ENCODE measurements at places on chromosomes 13 and 19.

DNA sequence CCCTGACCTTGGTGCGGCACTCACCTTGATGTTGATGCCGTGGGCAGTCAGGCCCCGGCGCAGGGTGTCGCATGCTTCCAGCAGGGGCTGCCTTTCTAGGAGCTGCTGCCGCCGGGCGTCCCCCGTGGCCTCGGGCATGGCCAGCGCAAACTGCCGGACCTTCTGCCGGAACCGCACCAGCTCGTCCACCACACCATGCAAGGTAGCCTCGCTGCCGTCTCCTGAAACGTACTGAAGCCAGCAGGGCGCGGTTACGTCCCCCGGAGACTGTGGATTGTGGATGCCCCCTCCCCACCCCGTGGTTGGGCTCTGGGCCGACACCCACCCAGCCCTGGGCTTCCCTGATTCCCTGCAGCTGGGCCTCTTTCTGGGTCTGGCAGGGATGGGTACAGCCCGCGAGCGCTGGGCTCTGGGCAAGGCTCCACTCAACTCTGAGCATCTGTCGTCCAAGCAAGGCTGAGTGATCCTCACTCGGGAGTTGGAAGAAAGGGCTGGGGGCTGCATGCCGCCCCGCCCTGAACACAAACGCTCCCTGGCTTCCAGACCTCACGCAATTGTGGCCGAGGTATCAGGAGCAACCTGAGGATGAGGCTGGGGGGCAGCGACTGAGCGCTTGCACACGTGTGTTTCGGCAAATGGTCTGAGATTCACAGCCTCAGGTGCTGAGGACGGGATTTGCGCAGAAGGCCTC lies 27.1 kb downstream of the NAXD start:
- no peak for DNase-seq

DNA sequence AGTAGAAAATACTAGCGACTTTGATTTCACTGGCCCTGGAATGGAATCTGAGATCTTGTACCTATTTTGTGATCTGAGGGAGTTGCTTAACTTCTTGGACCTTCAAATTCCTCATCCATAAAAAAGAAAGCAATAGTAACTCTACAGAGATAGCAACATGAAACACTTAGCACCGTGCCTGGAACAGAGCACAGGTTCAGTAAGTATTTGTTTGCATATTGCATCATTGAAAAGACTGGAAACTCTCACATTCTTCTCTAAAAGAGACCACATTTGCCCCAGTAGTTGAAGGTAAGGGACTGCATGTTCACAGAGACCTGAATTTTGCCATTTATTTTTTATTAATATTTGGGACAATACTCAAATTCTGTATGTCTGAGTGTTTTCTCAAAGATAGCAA lies 358.1 kb downstream of the COG6 start:
- DNase-seq, result no peak

DNA sequence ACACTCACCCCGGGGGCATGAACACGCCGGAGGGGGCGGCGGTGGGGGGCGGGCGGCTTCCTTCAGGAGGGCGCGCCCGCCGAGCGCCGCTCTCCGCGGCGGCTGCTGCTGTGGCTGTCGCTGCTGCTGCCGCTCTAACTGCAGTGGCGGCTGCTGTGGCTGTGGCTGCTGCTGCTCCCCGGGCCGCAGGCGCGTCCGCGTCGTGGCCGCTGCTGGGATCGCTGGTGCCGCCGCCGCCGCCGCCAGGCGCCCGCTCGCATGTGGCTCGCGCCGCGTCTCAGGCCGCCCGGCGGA lies at the start of gene BBC3:
BBC3 (minus strand) TSS at position 279 of the 294 bp plus-strand sequence. CDS start 2,768 bp downstream, outside the sequence.
- DNase-seq, result no peak

- DNase-seq, result no peak
Observed at GRCh38 chr13:108408672-108409071, 139.2 kb downstream of the TNFSF13B start.

GRCh38 chr13:113763961-113764792 lies 5.2 kb downstream of the TMEM255B start:
- no peak for DNase-seq

- DNase-seq, result no peak
Observed at GRCh38 chr19:21839976-21840375, 4.0 kb upstream of the ZNF43 start.

DNA sequence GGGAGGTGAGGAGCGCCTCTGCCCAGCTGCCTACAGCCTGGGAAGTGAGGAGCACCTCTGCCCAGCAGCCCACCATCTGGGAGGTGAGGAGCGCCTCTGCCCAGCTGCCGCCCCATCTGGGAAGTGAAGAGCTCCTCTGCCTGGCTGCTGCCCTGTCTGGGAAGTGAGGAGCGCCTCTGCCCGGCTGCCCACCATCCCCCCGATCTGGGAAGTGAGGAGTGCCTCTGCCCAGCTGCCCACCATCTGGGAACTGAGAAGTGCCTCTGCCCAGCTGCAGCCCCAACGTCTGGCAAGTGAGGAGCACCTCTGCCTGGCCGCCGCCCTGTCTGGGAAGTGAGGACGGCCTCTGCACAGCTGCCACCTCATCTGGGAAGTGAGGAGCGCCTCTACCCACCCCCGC lies 64.3 kb downstream of the ZNF708 start:
- no peak for DNase-seq

- no peak for DNase-seq
Observed at GRCh38 chr19:6524311-6524710, 6.5 kb upstream of the TNFSF9 start.

DNA sequence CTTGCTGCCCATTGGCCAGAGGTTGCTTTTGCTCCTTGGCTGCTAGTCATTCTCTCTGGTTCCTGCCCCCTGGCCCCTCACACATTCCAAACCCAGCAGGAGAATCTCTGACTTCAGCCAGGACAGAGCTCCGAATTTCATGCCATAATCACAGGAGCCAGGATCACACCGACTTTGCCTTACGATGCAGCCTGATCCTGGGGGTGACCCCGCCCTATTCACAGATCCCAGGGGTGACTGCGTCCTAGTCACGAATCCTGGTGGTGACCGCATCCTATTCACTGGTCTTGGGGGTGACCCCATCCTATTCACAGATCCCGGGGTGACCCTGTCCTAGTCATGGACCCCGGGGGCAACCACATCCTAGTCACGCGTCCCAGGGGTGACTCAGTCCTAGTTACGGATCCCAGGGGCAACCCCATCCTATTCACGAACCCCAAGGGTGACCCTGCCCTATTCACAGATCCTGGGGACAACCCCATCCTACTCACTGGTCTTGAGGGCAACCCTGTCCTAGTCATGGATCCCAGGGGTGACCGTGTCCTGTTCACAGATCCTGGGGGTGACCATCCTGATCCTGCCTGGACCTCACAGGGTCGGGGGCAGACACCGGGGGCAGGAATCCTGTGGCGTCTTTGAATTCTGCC lies 7.4 kb upstream of the TEX29 start:
- DNase-seq, result no peak

GRCh38 chr19:35717665-35718344 lies at the start of gene KMT2B:
Gene KMT2B, plus strand, starts transcription at chr19:35718003. Its CDS starts 16 bp downstream, at chr19:35718019.
- DNase-seq, result no peak

DNA sequence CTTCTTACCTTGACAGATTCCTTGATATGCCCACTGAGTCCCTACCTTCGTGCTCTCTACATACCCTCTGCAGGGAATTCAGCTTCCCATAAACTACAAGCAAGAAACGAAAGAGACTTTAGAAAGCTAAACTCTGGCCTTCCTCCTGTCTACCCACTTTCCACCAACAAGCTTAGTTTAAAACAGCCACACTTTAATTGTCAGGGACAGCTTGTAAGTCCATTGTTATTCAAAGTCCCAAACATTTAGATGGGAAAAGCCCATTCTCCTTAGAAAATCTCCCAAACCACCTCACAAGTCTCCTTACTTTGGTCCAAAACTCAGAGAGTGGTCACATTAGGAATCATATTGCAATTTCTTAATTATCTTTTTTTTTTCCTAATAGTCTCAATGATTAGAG lies 2695.8 kb downstream of the PCDH9 start:
- DNase-seq, result no peak

GRCh38 chr13:93789058-93789457 lies 562.5 kb downstream of the GPC6 start:
- DNase-seq, result no peak

- no peak for DNase-seq
Observed at GRCh38 chr13:31653730-31654129, 85.6 kb upstream of the RXFP2 start.

- DNase-seq, result no peak
Observed at GRCh38 chr13:80338781-80339562, 2.0 kb downstream of the SPRY2 start.

DNA sequence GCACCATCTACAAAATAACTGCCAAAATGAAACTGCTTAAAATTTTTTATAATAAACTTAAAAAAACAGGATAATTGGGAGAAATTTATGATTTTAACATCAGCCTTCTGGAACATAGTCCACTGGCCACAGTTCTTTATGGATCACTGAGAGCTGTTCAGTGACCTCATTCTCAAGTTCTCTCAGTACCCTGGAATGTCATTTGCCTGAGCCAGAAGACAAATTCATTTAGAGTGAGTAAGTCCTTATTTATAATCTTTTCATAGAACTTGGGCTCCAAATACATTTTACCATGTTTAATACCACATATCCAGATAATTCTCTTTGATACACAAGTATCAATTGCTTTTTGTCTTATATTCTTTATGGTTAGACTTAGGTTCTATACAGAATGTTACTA lies 87.6 kb downstream of the CAB39L start:
- no peak for DNase-seq

GRCh38 chr19:17074634-17075034 lies 618 bp downstream of the HAUS8 start:
- no peak for DNase-seq

DNA sequence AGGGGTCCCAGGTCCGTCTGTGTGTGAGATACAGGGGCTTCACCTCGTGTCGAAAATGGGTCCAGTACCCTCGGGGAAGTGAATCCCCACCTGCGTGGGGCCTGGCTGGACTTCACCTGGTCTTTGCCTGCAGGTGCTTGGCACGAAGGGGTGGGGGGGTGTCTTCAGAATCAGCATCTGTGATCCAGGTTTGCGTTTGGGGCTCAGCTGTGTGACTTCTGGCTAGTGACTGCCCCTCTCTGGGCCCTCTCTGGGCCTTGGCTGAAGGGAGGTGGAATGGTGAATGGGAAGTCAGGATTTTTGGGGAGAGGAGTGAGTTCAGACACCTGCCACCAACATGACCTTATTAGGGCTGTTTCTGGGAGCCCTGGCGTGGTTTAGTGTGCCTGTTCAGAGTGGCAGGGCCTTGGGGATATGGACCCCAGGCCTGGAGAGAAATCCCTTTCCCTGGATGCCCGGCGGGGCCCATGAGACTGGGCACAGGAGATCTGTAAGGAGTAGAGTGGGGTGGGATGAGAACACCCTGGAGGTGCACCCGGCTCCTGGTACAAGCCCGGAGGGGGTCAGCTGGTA lies 2.7 kb downstream of the CELF5 start:
- no peak for DNase-seq

DNA sequence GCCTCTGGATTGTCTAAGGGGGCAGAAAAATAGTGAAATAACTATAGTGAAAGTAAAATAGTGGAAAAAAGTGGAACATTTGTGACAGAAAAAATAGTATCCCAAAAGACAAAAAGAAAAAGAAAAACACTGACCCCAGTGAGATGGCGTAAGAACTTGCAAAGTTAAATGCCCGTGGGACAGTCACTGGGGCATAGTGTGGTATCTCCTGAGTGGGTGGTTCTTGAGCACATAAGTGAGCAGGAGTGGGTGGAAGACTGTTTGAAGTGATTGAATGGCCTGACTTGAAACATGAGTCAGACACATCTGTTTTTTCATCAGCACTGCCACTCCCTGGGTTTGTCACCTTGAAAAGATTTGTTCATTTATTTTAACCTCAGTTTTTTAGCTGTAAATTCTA lies 2.5 kb downstream of the ZNF430 start:
- DNase-seq, result peak; percentile 17

DNA sequence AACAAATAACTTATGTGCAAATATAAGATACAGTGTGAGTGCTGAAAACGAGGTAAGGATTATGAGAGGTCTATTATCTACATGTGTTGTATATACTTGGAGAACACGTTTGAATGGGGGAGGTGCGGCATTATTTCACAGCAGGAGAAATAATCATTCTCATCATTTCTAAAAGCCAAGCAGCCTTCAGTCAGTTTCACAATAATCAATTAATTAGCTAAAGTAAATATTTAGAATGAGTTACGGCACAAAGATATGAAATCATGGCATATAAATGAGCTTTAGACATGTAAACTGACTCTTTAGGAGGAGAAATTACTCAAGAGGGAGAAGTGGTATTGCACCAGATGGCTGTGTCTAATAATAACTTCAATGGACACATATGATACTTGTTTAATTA lies 366.6 kb downstream of the DNAJC15 start:
- no peak for DNase-seq

GRCh38 chr19:10113964-10114650 lies 2.6 kb downstream of the P2RY11 start:
- DNase-seq, result no peak

DNA sequence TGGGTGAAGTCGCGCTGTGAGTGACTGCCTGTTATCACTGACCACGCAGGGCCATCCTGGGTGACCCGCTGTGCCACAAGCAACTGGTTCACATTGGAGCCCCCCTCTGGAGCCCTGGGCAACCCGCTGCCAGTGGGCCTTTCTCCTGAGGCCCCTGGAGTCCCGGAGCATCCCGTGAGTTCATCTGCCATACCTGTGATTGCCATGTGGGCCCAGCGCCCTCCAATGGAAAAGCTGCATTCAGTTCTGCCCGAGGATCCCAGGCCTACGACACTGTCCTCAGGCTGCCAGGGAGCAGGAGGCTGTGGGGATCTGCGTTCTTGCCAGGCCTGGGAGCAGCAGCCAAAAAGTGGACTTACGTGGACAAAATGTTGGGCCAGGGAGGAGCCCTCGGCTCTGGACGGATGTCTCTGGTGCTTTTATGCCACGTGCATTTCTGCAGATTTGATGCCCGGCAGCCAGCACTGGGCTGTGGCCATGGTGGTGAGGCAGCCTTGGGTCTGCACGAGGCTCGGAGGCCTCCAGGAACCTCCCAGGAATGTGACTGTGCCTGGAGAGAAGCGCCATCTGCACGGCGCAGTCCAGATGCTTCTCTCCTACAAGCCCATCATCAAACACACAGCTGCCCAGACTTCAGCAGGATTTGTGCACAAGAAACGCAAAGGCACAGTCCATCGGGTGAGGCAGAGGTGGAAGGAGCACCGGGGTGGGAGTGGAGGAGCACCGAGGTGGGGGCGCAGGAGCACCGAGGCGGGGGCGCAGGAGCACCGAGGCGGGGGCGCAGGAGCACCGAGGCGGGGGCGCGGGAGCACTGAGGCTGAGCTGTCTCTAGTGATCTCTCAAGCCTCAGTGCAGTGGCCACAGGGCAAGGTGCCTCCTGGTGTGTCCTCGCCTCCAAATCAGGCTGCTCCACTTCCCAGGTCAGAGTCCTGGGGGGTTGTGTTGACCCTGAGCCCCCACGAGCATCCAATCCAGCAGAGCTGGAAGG lies 44.0 kb downstream of the C13orf46 start:
- no peak for DNase-seq

DNA sequence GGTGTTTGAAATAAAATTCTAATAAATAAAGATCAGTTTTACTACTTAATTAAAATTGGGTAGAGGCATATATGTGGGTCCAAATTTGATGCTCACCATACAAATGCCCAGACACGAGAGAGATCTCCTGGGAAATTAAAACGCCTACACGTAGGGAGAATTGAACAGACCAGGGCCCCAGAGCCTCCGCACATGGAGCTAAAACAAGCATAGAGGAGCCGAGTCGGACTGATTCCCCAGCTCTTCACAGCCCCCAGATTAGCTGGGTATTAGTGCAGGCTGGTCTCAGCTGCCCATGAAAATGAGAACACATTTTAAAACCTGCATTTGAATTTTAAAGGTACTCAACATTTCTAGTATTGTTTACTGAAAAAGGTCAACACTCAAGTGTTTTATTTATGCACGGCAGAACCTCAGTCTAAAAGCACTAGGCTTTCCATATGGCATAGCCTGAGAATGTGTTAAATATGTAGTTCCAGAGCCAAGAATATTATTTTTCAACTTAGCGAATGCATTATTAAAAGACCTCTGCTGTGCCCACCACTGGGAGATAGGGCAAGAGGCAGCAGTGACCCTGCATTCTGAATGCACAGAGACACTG lies 344.8 kb downstream of the ENOX1 start:
- no peak for DNase-seq
